Memory B cell (primary cell): ENCODE measurements at places on chromosomes 11 and 22.

DNA sequence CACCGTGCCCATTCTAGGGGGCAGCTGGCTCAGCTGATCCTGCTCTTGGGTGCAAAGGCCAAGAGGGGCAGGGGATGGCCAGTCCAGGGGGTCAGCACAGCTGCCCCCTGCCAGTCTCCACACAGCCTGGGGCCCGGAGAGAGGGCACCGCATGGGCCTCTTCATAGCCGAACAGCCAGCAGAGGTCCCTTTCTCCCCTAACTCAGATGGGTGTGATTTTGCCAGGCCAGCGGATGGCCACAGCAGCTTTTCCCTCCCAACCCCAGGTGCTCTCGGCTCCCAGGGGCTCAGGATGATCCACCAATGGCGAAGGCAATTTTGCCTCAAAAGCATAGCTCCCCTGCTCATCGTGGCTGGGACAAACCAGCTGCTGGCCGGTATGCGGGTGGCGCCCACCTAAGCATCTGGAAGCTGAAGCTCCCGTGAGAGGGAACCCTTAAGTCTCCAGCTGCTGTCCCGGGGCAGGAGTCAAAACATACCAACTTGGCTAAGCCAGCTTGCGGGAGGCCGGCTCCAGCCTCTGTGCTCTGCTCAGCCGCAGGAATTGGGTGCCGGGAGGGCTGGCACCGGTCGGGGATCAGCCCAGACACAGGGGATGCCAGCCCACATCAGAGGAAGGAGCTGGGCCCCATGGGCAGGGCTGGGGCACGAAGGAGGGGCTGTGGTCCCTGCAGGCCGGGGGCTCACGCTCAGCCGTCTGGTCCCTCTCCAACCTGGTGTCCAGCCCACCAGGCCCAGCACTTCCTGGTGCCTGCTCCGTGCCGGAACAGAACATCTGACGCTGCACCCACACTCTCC lies 30.5 kb upstream of the GNB1L start:
- DNase-seq, result no peak

- no peak for DNase-seq
These were observed 79.4 kb upstream of the NARS2 start for GRCh38 chr11:78654071-78654470.

GRCh38 chr22:29827091-29827490 lies 11.0 kb downstream of the ASCC2 start:
- no peak for DNase-seq

GRCh38 chr11:69801513-69802335 lies 17.5 kb downstream of the FGF3 start:
- DNase-seq, result peak; percentile 16

- no peak for DNase-seq
These were observed 40.6 kb upstream of the GNB1L start for GRCh38 chr22:19895160-19895849.

- DNase-seq, result no peak
These were observed 1335.9 kb downstream of the TBC1D22A start for GRCh38 chr22:48098243-48098920.

GRCh38 chr22:48425091-48425506 lies 1402.6 kb downstream of the BRD1 start:
- no peak for DNase-seq

- no peak for DNase-seq
These were observed 1336.4 kb downstream of the TBC1D22A start for GRCh38 chr22:48098921-48099245.

- DNase-seq, result no peak
These were observed 149.8 kb downstream of the CCDC34 start for GRCh38 chr11:27213232-27213660.

DNA sequence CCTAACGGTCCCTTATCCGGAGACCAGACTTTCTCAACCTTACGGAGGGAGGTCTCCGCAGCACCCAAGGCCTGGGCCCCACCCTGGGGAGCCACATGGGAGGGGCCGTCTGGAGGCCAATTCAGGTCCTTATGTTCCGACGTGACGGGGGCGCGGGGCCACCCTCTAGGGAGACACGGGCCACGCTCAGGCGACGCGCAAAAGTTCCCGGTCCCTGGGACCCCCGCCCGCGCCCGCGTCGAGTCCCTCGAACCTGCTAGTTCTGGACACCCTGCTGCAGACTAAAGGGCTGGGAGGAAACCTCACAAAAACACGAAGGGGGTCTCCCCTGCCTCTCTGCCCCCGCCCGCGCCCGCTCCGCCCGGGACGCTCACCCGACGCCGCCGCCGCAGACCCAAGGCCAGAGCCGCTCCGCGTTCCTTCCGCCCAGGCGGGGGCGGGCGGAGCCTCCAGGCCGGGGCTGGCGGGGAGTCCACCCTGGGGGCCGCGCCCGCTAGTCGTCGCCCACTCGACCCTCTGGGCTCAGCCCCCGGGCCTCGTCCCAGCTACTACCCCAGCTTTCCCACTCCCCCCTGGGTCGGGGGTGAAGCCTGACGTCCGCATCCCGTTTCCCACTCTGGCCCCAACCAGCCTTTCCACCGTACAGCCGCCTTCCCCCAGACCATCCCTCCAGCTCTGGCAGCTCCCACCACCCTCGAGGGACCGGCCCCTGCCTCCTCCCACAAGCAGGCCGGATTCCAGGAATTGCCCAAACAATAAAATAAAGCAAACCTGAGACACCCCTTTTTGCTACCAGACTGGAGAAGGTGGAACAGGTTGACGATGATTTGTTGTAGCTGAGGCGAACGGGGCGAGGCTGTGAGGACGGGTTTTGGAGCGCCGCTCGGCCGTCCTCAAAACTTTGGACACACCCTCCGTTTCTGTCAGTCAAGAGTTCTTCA lies 2.7 kb downstream of the RNH1 start:
- no peak for DNase-seq

GRCh38 chr11:121451986-121452608 lies at the start of gene SORL1:
SORL1 (plus strand) TSS chr11:121452314; CDS start chr11:121452332, 18 bp downstream.
- DNase-seq, result peak; percentile 59

DNA sequence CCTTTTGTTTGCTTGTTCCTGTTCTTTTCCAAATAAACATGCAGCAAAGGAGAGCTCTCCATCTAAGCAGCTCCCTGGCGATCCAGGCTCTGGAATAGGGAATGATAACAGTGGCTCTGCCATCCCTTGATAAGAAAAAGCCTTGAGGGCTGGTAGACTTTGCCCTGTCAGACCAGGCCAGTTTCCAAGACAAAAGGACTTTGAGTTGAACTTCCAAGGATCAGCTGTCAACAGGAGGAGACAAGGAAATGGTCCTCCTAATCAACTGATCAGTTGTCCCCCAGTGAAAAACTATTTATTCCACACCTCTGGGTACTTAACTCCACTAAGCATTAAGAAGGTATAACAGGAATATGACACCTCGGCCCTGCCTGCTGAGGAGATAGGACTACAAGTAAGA lies 127.8 kb downstream of the PARVA start:
- DNase-seq, result no peak

DNA sequence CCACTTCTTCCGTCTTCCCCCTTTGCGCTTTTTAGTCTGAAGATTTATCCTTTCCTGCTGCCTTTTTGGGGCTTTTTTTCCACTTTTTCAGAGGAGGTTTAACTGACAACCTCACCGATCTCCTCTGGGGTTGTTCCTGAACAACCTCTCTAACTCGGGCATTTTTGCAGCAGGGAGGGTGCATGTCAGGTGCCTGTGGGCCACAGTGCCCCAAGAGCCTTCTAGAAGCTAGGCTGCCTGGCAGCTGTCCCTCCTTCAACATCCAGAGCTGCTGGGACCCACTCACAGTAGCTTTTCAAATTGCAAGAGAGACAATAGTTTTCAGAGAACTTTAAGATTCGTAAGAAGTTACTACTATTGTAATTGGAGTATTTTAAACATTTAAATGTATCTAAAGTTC lies 1112.4 kb upstream of the CNTN5 start:
- no peak for DNase-seq

DNA sequence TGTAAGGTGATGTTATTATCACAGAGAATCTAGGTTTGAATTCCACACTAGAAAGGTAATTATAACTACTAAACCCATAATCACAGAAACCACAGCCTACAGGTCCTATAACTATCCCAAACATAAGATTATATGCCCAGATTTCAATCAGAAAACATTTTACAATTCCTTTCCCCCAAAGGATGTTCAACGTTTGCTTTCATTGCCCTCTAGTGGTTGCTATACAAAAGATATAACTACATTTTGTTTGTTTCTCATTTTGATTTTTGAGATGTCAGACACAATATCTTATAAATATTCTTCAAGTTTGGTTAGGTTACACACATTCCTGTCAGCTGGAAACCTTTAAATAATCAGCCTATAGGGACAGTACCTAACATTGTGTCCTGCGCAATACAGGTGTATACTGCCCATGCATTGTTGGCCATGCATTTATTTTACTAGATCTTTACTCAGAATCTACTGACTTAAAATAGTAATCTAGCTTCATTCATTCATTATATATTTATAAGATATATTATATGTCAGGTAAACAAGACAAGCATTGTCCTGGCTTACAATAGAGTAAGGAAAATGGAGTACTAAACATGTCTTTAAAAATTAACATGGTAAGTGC lies 530.5 kb upstream of the CCDC90B start:
- no peak for DNase-seq

GRCh38 chr11:4466871-4467442 lies 15.5 kb upstream of the OR52K1 start:
- no peak for DNase-seq

DNA sequence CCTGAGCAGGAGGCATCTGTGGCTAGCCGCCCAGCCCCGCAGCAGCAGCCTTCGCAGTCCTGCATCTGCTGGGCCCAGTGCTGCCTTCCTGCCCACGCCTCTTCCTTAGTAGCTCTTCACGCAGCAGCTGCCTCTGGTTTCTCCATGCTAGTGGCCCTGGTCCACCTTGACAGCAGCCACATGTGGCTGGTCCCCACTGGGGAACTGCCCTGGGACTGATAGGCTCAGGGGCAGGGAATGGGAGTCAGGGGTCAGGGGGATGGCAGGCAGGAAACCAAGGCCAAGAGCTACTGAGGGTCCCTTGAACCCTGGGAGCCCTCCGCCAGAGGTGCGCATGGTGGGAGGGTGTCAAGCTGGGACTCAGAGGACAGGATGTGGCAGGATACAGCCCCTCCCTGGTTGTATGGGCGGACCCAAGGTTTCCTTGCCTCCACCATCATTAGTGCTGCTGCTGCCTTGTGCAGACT lies 99.4 kb upstream of the PITPNB start:
- no peak for DNase-seq

- DNase-seq, result no peak
These were observed 131.3 kb downstream of the KCNC1 start for GRCh38 chr11:17865765-17866428.

DNA sequence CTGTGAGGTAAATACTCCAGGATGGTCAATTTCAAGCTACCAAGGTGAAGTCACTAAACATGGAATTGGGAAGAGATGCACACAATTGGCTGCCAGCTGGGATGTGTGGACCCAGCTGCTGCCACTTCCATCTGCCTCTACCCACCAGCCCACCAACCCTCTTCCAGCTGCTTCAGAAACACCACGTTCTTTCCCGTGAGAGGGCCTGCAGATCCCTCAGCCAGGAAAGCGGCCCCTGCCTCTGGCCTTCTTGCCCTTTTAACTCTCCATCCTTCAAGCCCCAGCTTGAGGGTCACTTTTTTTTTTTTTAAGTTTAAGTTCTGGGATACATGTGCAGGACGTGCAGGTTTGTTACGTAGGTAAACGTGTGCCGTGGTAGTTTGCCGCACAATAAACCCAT lies 20.0 kb downstream of the PRG3 start:
- DNase-seq, result no peak

GRCh38 chr11:93852242-93852641 lies 1.8 kb upstream of the VSTM5 start:
- no peak for DNase-seq

- no peak for DNase-seq
These were observed 366.3 kb downstream of the TBC1D22A start for GRCh38 chr22:47128622-47129215.

GRCh38 chr22:37342065-37342464 lies 59.8 kb downstream of the CYTH4 start:
- DNase-seq, result no peak

- no peak for DNase-seq
These were observed 1041.6 kb downstream of the BRD1 start for GRCh38 chr22:48785792-48786678.

DNA sequence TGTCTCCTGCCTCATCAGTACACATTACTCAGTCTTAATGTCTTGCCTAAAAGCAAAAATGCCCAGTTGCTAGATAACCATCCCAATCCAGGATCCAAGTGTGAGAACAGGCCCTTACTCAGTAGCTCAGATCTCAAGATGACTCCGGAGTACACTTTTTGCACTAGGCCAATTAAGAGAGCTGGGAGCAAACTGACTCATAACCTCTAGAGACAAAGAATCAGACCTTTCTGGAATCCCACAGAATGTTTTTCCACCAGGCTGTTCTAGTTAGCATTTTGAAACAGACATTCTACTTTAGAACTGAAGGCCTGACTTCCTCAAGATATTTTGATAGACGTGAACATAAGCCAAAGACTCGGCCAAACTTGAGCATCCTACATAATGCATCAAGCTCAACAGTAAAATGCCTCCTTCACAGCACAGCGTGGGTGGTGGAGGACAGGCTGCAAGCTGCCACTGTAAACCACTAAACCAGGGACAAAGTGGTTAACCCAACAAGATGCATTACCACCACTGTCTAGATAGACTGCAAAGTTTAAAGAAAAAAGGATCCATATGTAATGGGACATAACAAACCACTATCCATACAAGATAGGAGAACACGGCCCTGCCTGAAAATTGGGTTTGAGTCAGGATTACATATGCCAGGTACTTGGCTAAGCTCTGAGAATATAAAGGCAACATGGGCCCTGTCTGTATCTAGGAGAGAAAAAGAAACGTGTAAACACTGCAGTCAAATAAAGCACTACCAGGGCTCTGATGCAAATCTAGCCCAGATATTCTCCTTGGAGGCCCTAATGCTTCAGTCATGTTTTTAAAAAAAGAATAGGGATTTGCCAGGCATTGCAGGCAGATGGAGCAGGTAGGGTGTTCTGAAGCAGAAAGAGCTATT lies 48.3 kb downstream of the MYH9 start:
- no peak for DNase-seq

DNA sequence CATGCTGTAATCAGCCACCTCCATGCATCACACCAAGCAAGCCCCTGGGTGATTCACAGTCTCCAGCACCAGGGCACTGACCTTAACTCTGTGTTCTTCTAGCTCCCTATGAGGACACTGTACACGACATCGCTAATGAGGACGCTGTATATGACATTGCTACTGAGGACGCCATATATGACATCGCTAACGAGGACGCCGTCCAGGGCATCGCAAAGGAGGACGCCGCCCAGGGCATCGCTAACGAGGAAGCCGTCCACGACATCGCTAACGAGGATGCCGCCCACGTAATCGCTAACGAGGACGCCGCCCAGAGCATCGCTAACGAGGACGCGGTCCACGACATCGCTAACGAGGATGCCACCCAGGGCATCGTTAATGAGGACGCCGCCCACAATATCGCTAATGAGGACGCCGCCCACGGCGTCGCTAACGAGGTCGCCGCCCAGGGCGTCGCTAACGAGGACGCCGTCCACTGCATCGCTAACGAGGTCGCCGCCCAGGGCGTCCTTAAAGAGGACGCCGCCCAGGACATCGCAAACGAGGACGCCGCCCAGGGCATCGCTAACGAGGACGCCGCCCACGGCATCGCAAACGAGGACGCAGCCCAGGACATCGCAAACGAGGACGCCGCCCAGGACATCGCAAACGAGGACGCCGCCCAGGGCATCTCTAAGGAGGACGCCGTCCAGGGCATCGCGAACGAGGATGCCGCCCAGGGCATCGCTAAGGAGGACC lies 34.5 kb upstream of the DGCR6L start:
- no peak for DNase-seq
